ENCODE measurements at places on chromosomes 3 and 15.

- no peak for DNase-seq
These were observed 203.8 kb downstream of the RBMS3 start for GRCh38 chr3:29484633-29485032.

- no peak for DNase-seq
These were observed 352.6 kb downstream of the NLGN1 start for GRCh38 chr3:173750095-173750494.

- no peak for DNase-seq
These were observed 198.2 kb upstream of the ROBO2 start for GRCh38 chr3:76841747-76842146.

DNA sequence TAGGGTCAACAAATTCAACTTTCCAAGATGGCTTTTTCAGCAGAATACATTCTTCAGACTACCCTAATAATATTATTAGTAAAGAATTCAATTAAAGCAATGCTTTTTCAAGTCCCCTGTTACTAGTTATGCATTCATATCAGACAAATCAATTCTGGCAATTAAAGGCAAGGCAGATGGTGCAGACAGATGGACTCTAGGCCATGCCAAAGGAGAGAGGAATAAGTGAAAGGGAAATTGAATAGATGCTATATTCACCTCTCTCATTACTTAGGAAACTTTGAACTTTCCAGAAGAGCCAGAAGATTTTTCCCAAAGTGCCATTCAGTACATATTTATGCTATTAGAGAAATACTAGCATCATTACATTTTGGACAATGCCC is 487.7 kb upstream of the RASGRP1 start:
- no peak for DNase-seq

DNA sequence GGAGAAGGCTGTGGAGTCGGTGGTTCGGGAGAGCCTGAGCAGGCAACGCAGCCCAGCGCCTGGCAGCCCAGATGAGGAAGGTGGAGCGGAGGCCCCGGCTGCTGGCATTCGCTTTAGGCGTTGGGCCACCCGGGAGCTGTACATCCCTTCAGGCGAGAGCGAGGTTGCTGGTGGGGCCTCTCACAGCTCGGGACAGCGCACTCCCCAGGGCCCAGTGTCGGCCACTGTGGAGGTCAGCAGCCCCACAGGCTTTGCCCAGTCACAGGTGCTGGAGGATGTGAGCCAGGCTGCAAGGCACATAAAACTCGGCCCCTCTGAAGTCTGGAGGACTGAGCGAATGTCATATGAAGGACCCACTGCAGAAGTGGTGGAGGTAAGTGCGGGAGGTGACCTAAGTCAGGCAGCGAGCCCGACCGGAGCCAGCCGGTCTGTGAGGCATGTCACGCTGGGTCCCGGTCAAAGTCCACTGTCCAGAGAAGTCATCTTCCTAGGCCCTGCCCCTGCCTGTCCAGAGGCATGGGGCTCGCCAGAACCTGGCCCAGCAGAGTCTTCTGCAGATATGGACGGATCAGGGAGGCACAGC is 26.7 kb downstream of the SYNM start:
- no peak for DNase-seq

- no peak for DNase-seq
These were observed 25.8 kb downstream of the NUP210 start for GRCh38 chr3:13394363-13394762.

GRCh38 chr3:128376516-128376915 is 90.2 kb downstream of the DNAJB8 start:
- no peak for DNase-seq

DNA sequence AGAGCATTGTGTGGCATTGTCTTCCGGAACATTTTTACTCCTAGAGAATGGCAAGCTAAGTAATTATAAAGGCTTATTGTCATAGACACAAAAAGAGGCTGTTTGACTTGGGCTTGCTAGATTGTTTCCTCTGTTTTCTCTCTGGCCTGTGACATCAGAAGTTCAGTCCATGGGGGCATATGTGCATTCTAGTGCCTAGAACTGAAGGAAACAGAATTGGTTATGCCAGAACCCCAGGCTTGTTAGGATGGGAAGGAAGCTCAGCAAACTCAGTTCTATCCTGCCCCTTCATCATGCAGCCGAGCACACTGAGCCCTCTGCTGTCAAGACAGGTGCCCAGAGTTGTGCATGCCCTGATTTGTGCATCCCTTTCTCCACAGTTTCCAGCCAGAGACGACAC is 131.3 kb downstream of the PDE8A start:
- no peak for DNase-seq

DNA sequence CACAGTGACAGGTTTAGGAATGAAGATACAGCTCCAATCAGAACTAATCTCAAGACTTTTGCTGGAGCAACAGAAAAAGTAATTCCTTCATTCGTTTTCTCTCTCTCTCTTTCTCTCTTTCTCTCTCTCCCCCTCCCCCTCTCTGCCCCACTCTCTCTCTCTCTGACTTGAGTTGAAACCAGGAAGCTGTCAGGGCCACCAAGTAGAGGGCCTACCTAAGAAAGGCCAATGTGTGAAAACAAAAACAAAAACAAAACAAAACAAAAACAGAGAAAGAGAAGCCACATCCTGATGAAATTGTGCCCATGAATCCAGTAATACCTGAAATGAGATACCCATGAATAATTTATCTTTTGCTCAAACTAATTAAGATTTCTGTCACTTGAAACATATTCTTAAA is 72.9 kb downstream of the ATP8B4 start:
- DNase-seq = no peak

GRCh38 chr15:65323071-65323511 is 18.6 kb downstream of the RNU5B-1 start:
- DNase-seq = no peak

DNA sequence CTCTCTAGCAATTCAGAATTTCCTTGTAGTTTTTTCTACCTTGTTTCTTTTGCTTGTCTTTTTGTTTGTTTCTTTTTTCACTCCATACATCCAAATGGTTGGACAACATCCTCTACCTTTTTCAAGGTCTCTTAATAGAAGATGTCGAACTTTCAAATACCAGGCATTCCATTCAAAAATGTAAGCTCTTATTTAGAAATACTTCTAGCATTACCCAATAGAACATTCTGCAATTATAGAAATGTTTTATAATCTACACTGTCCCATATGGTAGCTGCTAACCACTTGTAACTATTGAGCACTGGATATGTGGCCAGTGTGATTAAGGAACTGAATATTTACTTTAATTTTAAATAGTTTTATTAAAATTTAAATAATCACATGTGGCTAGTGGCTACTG is 196.2 kb upstream of the MRPL3 start:
- no peak for DNase-seq

DNA sequence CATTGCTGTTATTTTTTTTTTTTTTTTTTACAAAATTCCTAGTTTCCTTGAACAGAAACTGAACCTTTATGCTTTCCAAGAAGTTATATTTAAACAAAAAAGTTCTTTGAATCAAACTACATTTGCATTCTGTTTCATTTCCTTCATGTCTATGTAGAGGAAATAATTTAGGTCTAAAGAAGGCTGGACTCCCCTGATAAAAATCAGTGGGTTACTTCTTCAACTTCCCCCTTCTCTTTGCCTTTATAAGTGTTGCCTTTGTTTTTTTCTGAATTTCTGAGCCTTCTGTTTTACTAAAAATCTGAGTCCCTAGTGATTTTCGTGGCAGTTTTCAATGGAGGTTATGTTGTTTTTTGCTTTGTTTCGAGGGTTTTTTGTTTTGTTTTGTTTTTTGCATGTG is 152.8 kb downstream of the CHDH start:
- no peak for DNase-seq

GRCh38 chr3:62159709-62160092 is 213.6 kb downstream of the FEZF2 start:
- DNase-seq = no peak

DNA sequence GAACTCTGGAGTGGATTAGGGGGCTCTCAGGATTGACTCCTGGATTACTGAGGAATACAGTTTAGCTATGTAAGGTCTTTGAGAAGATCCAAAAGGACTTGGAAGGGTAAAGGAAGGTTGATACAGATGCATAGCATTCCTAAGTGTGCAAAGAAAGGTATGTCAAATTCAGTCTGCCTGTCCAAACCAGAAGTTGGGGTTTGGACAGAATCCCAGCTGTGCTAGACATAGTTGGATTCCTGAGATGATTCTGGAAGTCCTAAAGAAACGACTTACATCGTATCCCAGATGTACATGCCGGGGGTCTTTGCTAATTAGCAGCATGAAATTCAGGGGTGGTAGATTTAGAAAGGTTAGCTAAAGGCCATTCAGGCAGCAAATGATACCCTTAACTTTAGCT is 97.7 kb upstream of the TSPAN3 start:
- no peak for DNase-seq

DNA sequence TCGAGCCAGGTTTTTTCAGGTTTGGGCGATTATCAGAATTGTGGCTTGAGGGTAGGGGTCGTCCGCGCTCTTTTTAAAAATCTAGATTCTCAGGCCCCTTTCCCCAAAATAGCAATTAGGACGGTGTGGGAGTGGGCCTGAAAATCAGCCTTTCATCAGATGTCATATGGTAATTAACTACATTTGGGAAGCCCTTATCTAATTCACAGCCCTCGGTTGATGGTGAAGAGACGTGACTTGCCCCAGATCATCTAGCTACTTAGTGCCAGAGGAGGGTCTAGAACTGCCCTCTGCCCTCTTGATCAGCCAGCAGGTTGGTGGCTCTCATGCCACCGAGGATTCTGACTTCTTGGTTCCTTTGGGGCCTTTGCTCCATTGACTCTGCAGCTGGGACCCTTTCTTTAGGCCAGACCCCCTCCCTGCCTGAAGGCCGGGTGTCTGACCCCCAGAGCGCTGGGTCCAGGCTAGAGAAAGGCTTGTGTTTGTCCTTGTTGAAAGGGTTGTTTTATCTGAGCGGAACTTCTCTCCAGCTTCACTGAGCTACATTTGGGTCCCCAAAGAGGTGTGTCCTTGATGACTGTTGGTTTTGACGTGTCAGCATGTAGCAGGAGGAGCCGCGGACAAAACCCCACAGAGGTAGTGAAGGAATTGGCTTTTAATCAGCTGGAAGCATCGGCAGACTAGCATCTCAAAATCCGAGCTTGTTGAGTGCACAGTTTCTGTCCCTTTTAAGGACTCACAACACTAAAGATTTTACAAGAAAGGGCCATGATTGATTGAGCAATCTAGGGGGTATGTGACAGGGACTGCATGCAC is 857 bp downstream of the AEN start:
- no peak for DNase-seq

DNA sequence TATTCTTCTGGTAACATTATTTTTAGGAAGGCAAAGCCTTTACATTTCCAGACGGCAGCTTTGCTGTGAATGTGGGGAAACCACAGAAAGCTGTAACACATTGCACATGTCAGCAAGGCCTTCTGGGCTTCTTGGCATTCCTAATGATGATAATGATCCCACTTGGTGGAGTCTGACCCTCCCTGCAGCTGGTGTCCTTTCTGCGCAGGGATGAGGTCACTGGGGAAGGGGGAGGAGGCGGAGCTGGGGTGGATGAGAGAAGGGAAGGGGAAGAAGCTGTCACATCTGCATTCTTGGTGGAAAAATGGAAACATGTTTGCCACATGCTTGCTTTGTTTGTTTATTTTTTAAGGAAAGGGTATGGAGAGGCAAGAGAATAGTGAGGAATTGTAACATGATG is 68.6 kb downstream of the FILIP1L start:
- DNase-seq = no peak

DNA sequence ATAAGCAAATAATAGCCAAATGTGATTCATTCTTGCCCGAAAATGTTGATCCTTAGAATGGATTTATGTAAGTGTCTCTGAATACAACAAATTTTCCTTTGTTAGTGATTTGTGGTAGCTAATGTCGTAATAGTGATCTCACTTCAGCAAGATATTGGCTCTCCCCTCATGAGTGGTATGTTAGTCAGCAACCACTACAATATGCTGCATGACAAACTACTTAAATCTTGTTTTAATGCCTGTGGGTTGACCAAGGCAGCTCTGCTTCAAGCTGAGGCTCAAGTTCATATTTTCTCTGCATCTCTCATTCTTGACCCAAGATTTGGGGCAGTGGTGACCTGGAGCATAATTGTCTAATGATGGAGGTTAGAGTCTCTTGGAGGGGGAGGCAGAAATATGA is 49.8 kb upstream of the GALNT15 start:
- DNase-seq = no peak

DNA sequence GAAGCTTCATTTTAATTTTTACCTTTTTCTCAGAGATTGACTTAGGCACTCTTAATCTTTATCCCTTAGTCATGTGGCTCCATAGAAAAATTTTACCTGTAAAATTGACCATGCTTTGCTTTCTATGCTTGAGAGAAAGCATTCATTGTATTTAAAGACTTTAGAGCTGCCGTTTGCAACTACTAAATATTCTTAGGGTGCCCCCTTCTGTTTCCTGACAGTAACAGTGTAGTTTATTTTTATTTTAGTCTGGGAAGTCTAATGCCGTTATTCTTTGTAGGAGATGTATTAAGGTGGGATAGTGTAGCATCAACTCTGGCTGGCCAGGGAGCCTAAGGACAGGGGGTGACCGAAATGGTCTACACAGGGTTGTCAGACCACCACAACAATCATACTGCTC is 84.5 kb upstream of the SYNPR start:
- no peak for DNase-seq

- DNase-seq = no peak
These were observed 9.7 kb upstream of the FBXL22 start for GRCh38 chr15:63587527-63587926.

GRCh38 chr3:153089620-153090019 is 72.4 kb upstream of the RAP2B start:
- no peak for DNase-seq

Measured in stimulated activated CD4-positive, alpha-beta T cell treated with anti-CD3 and anti-CD28 coated beads, Interleukin-1b, Interleukin-23, amount 100 ng/mL, for 1 hour (primary cell).